ENCODE measurements at places on chromosomes 4 and X.

- no peak for DNase-seq
These were observed 12.9 kb downstream of the NHSL2 start for GRCh38 chrX:71923516-71923915.

- no peak for DNase-seq
These were observed 269.3 kb downstream of the GPM6A start for GRCh38 chr4:175542786-175543185.

- DNase-seq = peak; percentile 20
These were observed 345.1 kb upstream of the TACR3 start for GRCh38 chr4:104064646-104065577.

DNA sequence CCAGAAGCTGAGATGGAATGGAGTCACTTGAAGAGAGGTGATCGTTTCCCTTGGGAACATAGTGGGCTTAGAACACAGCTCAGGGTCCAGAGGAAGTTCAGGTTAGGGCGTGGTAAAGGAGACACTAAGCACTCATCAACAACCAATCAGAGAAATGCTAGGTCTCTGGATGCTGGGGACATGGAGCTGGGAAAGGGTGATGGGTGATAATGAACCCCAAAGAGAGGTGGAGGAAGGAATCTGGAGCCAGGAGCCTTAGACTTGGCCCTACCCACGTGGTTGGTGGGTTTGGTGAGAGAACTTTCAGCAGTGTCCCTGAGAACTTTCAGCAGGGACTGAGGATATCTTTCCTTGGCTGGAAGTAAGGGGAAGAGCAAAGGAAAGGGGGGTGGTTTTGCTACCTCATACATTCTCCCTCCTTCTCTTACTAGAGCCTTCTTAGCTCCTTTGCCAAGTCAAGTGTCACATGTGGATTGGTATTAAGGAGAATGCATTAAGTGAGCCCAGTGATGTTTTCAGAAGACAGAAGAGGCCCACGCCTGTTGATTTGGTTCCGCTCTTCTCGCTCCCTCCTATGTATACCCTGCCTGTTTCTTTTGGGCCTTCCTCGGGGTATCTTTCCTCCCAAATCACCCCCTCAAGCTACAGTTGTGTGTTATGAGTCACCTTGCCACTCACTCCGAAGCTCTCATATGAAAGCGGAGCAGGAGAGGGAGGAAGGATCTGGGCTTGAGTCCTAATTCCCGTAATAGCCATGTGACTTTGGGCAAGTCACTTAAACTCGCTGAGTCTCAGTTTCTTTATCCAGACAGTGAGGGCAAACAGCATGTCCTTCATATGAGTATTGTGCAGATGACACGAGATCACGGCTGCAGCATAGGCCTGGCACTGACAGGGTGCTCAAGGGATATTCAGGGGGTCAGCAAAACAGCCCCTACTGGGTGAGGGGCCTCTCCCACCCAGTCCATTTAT, 63.1 kb downstream of the TSC22D3 start:
- DNase-seq = peak; percentile 19

- DNase-seq = no peak
These were observed 183.2 kb downstream of the RAP1GDS1 start for GRCh38 chr4:98444371-98444770.
